ENCODE measurements at places on chromosomes 11 and 22. TPM values are rescaled to one million over a fixed set of nuclear protein-coding genes. Genes with fewer than 3 reads are reported as not detected.
A peak's percentile ranks its signal among the peaks of the same experiment; 100 is the strongest.

Gene PGR
- total RNA-seq: not detected

Gene CDC42EP1
- 282 TPM for total RNA-seq

GRCh38 chr11:62559204-62559603 lies 12.6 kb upstream of the AHNAK start:
- no peak for DNase-seq
- peak overlapping the region; percentile 31 for H3K27ac ChIP-seq
- H3K4me3 ChIP-seq: no peak overlapping the region
- H3K36me3 ChIP-seq: peaks cover 19% of the 10 kb centered on the region
- peaks cover 61% of the 10 kb centered on the region for H3K4me1 ChIP-seq

DNA sequence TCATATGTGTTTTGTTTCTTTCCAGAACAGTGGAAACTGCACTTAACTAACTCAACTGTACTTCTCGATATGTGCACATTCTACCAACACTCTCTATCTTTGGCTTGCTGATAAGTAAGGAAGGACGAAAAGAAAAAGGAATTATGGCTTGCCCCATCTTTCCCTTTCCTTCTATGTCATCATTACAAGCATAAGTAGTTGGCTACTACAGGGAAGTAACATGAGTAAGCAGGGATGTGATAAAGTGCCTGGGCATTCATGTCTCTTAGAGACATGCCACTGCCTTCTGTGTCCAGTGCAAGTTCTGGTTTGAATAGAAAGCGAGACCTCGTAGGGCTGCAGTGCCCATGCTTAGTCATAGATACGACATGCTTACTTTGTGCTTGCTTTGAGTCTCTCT lies 342.5 kb downstream of the ETS1 start:
- no peak for DNase-seq
- H3K4me3 ChIP-seq: no peak overlapping the region
- H3K27ac ChIP-seq: peak overlapping the region; percentile 45
- H3K36me3 ChIP-seq: no peaks in the 10 kb centered on the region
- H3K27me3 ChIP-seq: no peaks in the 10 kb centered on the region
- H3K4me1 ChIP-seq: peaks cover 54% of the 10 kb centered on the region

Gene TRIM3
- total RNA-seq: 32.5 TPM

Gene OR2AT4
- total RNA-seq: not detected

Gene CDKN1C
- 19.2 TPM for total RNA-seq

Gene FXYD6
- 0.99 TPM for total RNA-seq

- peaks cover 5% of the 10 kb centered on the region for H3K27me3 ChIP-seq
- H3K36me3 ChIP-seq: no peaks in the 10 kb centered on the region
These were observed 9.4 kb downstream of the TRIM29 start for GRCh38 chr11:120128392-120129119.

Gene UBE2L3
- total RNA-seq: 57.9 TPM

GRCh38 chr11:123100379-123101085 lies 38.6 kb upstream of the HSPA8 start:
- no peaks in the 10 kb centered on the region for H3K27me3 ChIP-seq
- H3K27ac ChIP-seq: no peak overlapping the region
- DNase-seq: no peak
- peaks cover 3% of the 10 kb centered on the region for H3K36me3 ChIP-seq
- H3K4me3 ChIP-seq: no peak overlapping the region

- H3K27ac ChIP-seq: peak overlapping the region; percentile 54
- DNase-seq: no peak
- peaks cover 49% of the 10 kb centered on the region for H3K4me1 ChIP-seq
- H3K36me3 ChIP-seq: no peaks in the 10 kb centered on the region
- no peak overlapping the region for H3K4me3 ChIP-seq
These were observed 8.4 kb upstream of the FTH1 start for GRCh38 chr11:61975638-61976419.

- no peak for DNase-seq
- no peak overlapping the region for H3K27ac ChIP-seq
- no peaks in the 10 kb centered on the region for H3K36me3 ChIP-seq
- H3K27me3 ChIP-seq: peaks cover 25% of the 10 kb centered on the region
- no peaks in the 10 kb centered on the region for H3K4me1 ChIP-seq
- no peak overlapping the region for H3K4me3 ChIP-seq
These were observed 148.5 kb upstream of the HSD17B12 start for GRCh38 chr11:43532041-43532440.

GRCh38 chr22:42473484-42474193 lies 41.4 kb upstream of the NFAM1 start:
- no peak for DNase-seq
- no peaks in the 10 kb centered on the region for H3K4me1 ChIP-seq
- no peaks in the 10 kb centered on the region for H3K36me3 ChIP-seq
- H3K27ac ChIP-seq: no peak overlapping the region
- H3K27me3 ChIP-seq: peaks cover 28% of the 10 kb centered on the region

Data from osteocyte (in vitro differentiated cells).